ENCODE measurements at places on chromosomes 6 and 20. TPM values are rescaled to one million over a fixed set of nuclear protein-coding genes. Genes with fewer than 3 reads are reported as not detected.

DNA sequence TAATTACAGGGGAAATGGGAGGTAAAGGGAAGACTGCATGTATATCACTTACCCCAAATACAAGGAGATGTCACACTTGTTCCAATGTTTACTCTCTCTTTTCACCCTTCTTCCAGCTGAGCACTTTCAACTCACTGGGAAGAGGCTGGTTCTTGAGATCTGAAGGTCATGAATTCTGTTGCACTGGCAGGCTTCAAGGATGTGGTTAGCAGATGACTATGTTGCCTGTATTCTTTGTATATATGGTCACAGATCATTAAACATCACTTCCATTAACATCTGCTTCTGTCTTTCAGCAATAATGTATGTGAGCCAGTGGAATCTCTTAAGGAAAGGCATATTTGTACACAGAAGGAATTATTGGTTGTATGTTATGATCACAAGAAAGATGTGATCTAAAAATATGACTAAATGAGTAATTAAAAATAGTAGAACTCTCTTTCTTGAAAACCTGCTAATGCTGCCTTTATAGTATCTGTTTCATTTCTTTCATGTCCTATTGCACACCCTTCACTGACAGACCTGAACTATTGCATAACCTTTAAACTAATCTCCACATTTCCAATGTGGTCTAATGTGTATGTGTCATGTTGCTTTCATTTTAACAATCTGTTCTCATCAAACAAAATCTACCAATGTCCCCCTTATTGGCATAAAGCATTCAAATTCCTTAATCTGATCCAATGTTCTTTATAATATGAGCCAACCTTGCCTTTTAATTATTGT lies 131.4 kb upstream of the EPHA7 start:
- DNase-seq, result no peak

GRCh38 chr20:19893356-19893755 lies 123.8 kb upstream of the NAA20 start:
- peak; percentile 23 for DNase-seq

Gene RPP21
- polyA plus RNA-seq, result 63.4 TPM

GRCh38 chr6:106138151-106138550 lies 52.0 kb downstream of the PRDM1 start:
- DNase-seq, result no peak

Gene TREM1
- polyA plus RNA-seq, result not detected

DNA sequence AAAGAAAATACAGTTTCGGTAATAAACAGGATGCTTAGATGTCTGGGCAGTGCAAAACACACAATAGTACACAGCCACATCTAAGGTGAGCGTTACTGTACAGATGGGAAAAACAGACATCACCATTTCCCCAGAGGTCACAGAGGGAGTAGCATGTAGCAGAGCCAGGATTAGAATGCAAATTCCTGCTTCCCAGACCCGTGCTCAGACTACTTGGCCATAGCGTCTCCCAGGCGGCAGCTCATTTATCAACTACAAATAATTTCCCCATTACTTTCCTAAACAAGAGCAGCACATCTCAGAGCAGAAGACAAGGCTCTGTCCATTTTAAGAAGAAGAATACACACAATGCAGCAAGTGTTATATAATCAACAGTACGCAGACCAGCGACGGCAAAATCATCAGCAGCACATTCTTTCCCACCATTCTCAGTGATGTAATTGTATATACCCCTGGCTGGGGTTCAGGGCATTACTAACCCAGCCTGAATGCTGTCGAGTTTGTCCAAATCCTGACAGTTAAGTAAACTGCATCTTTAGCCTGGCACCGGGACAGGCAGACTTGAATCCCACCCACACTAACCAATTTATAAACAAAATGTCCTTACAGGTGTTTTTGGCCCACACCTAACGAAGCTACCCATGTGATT lies 61.9 kb downstream of the CNKSR3 start:
- peak; percentile 90 for DNase-seq

Gene NKAPL
- polyA plus RNA-seq, result 3.5 TPM

DNA sequence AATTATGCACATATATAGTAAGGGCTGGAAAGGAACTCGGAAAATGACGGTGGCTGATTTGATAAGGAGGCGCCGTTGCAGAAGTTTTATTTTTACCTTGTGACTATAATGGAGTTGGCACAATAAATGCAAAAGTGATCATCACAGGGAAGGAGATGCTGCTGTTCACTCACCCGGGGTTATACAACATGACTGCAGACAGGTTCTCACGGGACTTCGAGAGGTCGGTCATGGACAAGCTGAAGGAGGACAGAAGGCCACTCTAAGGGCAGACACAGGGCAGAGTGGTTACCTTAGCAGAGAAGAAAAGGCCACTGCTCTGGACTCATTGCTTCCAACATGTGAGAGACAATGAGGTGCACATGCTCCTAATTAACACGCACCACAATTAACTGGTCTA lies 168.6 kb downstream of the KIF16B start:
- no peak for DNase-seq

GRCh38 chr6:56959938-56960337 lies 5.0 kb downstream of the BEND6 start:
- DNase-seq, result peak; percentile 86

Gene MYCT1
- not detected for polyA plus RNA-seq

DNA sequence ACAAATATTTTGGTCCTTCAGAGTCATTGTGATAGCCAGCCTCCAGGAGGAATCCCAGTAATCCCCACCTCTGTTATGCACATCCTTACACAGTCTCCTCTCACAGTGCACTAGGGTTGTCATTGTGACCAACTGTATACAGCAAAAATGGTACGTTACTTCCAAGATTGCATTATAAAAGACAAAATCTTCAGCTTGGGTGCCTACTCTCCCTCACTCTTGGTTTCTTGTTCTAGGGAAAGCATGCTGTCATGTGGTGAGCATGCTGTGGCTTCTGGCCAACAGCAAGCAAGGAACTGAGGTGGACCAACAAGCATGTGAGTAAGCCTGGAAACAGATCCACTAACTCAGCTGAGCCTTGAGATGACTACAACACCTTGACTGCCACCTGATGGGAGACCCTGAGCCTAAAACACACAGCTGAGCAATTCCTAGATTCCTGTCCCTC lies 130.1 kb upstream of the DST start:
- peak; percentile 88 for DNase-seq

- no peak for DNase-seq
Measured at GRCh38 chr20:36845288-36845971, 30.5 kb upstream of the TLDC2 start.

- DNase-seq, result peak; percentile 86
Measured at GRCh38 chr6:44237813-44238433, 9.0 kb upstream of the HSP90AB1 start.

GRCh38 chr6:4345543-4345942 lies 210.2 kb upstream of the ECI2 start:
- DNase-seq, result no peak

Gene TBP
- 22.2 TPM for polyA plus RNA-seq

GRCh38 chr20:32344835-32345506 lies 13.2 kb upstream of the ASXL1 start:
- no peak for DNase-seq

DNA sequence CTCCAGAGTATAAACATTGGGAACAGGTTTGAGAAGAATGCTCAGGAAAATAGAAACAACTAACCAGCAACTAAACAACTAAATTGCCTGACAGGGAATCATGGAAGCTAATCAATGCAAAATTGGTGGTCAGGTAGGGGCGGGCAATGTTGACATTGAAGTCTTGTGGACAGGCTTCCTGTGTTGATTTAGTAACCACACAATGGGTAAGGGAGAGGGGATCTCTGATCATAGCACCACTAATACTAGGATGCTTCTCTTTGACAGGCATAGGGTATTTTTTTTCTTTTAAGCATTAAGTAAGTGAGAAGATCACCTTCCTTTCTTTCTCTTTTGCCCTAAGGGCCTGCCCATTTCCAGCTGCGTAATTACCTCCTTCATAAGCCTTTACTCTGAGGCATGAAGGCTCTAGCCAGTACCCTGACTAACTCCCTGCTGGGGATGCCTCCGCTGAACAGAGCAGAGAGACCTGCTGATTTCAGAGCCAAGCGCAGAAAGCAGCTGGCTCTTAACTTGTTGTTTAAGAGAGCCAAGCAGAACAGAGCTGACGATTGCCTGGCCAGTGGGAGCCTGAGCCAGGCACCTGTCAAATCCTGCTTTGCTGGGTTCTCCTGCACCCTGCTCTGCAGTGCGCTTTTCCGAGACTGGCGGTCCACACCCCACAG lies 118.7 kb downstream of the BMP2 start:
- no peak for DNase-seq

DNA sequence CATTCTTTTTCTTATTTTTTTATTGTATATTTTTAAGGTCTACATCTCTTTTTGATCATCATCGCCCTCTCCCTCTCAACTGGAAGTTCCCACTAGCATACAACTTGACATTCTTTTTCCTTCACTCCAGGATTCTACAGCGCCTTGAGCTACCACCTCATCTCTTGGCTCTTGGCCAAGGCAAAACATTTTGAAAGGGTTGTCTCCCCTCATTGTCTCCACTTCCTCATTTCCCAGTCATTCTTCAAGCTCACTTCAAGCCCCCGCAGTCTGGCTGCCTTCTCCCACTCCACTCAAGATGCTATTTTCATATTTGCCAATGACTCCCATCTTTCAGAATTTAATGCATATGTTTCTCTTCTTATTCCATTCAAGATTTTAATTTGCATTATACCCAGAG lies 63.0 kb downstream of the OPN5 start:
- DNase-seq, result no peak

- DNase-seq, result no peak
Measured at GRCh38 chr20:34365765-34366213, 2.7 kb downstream of the ITCH start.

- no peak for DNase-seq
Measured at GRCh38 chr20:25218492-25218891, 23.0 kb downstream of the ENTPD6 start.

Gene CLIC5
- polyA plus RNA-seq, result not detected

Gene HLA-C
- 255 TPM for polyA plus RNA-seq

Gene ZBP1
- polyA plus RNA-seq, result not detected

Gene RBBP9
- 11.6 TPM for polyA plus RNA-seq

- peak; percentile 62 for DNase-seq
Measured at GRCh38 chr6:16751251-16751946, 9.9 kb downstream of the ATXN1 start.

DNA sequence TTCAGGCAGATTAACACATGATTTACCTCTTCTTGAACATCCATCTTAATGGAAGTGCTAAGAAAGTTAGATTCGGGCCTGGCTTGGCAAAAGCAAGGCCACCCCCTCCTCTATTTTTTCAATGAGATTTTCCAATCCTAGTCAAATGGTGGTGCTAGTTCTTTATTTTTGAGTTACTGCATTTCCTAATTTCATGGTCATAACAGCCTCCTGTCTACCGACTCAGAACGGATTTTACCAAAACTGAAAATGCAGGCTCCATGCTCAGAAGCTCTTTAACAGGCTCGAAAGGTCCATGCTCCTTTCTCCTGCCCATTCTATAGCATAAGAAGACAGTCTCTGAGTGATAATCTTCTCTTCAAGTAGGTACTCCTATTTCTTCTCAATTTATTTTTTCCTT lies 117.2 kb upstream of the ESR1 start:
- DNase-seq, result peak; percentile 59

Gene PROKR2
- not detected for polyA plus RNA-seq

GRCh38 chr20:12395760-12396159 lies 478.1 kb downstream of the BTBD3 start:
- DNase-seq, result no peak

DNA sequence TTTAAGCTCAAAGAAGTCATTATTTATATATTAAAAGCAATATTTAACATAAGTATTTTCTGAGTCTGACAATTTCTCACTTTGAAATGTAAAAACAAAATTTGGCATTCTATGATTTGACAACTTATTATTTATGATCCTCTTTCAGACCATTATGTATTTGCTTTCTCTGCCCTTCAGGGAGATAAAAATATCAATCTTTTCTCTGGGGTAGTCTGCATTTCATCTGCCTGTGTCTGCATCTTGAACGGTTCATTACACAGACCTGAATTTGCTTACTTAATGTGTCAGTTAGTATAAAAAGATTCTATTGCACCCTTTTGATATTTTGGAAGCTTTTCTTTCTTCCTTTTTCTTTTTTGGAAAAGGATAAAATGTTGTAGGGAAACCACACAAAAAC lies 354.0 kb upstream of the RGS17 start:
- no peak for DNase-seq

DNA sequence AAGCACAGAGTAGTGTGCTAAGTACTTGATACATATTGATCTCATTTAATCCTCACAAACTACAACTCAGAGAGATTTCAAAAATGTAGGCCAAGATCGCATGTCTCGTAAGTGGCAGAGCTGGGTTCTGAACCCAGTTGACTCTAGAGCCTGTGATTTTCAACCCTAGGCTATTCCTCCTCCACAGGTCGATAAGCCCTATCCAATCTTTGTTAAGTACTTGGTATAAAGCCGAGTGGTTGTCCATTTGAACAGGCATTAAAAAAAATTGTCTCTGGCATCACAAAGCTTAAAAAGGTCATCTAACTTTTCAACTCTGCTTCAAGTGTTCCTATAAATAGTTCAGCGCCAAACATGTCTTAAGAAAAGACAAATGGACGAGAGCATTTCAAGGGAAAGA lies 37.4 kb downstream of the LYRM4 start:
- DNase-seq, result no peak

- no peak for DNase-seq
Measured at GRCh38 chr6:7138921-7139358, 31.2 kb downstream of the RREB1 start.

Gene NR2E1
- not detected for polyA plus RNA-seq

Gene XKR7
- polyA plus RNA-seq, result not detected

- DNase-seq, result no peak
Measured at GRCh38 chr20:47354464-47354713, 2.1 kb downstream of the ZMYND8 start.

Gene MMUT
- 21.7 TPM for polyA plus RNA-seq

Gene CPNE5
- polyA plus RNA-seq, result 0.14 TPM

Gene CYP21A2
- polyA plus RNA-seq, result not detected

Gene ZNF217
- polyA plus RNA-seq, result 8.9 TPM
